Aorta (tissue), 5 donors: ENCODE measurements at places on chromosomes 12 and 14.

DNA sequence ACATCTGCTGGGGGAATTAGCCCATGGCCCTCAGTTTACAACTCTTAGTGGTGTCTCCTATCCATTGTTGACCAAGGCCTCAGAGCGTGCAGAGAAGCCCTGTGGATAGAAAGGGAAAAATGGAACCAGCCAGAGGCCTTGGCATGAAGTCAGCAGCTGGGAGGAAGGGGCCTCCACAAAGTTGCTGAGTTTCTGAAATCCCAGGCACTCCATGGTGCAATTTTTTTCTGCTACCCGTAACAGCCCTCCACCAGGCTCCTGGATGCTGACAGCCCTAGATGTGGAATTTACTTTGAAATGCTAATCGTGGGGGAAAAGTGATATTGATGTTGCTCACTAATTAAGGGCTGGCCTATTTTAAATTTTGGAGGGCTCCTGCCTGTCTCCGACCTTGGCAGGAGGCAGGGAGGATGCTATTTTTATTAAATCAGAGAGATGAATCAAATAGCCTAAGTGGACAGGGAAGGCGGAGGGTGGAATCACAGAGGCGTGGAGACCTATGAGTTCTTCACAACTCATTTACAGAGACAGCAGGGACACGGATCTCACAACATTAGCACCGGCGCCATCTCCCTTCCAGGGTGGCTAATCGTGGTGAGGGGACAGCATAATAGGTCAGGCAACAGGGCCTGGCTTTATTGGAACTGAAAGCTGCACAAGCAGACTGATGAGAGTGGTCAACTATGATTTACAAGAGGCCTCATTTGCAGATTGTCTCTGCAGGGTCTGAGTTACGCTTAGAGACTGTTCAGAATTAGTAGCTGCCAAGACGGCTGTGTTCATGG is 99.8 kb upstream of the WSCD2 start:
- DNase-seq, result no peak

DNA sequence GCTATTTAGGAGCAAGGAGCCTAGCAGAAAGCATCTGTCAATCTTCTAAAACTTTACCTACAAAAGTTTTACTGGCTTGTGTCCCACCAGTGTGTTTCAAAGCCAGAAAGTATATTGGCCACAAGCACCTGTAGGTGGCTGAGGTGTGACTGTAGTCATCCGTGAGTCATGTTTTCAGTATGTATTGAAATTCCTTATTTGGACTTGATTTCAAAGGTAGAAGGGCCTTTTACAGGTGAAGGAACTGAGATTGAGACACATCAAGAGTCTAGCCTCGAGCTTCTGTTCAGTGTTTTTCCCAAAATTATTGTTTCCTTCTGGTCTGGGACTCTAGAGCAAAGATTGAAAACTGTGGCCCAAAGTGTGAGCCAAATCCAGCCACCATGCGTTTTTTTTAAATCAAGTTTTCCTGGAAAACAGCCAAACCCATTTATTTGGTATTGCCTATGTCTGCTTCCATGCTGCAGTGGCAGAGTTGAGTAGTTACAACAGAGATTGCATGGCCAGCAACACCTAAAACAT is 195.3 kb upstream of the BCL2L14 start:
- no peak for DNase-seq

GRCh38 chr12:105783983-105784947 is 354.5 kb downstream of the NUAK1 start:
- DNase-seq, result no peak

DNA sequence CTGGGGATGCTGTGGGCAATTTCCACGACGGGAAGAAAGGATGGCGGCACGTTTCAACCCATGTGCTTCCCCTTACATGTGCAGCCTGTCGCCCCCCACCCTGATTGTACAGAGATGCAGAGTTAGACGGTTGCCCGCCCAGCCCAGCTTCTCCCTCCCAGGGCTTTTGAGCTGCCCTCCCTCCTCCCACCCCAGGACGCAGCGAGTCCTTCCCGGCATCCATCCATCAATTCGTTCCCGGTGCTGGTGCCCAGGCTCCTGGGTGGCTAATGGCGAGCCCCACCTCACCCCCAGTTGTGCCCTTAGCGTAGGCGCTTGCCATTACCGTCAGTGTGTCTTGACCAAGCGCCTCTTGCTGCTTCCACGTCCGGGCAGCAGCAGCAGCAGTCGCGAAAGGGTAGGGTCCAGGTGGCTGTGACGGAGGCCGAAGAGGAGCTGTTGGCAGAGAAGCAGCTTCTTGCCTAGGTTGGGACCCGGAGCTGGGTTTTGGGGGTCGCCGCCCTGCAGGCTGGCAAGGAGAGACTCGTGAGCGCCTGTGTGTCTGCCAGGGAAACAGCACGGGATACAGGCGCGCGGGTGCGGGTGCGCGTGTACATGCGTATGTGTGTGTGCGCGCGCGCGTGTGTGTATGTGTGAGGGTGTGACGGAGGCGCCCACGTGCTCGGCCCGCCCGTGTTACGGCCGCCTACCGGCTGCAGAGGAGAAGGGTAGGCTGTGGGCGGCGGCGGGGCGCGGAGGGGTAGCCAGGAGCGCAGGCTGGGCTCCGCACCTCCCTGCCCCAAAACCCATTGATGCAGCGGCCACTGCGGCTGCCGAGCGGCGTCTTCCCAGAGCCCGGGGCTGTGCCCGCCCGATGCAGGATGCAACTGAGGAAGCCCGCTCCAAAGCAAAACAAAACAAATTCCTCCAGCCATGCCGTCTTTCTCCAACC is at the start of gene SLC6A15:
Gene SLC6A15 (minus strand): TSS at position 602 of the 931 bp plus-strand sequence. CDS start 20,679 bp downstream, outside the sequence.
- peak; percentile 82 for DNase-seq

DNA sequence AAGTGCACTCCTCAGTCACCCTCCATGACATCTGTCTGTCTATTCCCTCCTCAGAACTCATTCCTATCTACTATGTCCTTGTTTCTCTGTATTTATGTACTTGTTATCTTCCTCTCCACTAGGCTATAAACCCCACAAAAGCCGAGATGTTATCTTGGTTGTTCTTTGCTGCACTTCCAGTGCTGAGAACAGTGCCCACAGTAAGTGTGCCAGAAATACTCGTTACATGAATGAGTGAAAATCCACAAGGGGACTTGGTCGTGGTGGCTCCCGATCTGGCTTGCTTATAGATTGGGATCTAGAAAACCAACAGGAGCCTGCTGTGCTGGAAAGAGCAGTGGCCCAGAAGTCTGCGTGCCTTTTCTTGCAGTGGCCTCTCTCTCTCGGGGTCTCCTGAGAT is 111.9 kb upstream of the PRMT8 start:
- DNase-seq, result no peak

DNA sequence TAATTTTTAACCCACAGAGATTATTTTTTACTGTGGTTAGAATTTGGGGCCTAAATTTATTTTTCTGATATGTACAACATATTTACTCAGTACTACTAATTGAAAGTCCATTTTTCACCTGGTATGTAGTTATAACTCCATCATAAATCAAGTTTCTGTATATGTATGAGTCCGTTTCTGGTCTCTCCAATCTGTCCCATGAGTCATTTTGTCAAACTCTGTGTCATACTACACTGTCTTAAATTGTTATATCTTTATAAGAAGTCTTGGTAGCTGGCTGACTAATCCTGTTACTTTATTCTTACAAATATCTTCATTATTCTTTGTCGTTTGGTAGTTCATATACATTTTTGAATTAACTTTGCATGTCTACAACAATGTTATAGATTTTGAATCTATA is 344.0 kb downstream of the PDZRN4 start:
- no peak for DNase-seq

GRCh38 chr14:61875483-61875882 is 113.3 kb downstream of the SNAPC1 start:
- no peak for DNase-seq

DNA sequence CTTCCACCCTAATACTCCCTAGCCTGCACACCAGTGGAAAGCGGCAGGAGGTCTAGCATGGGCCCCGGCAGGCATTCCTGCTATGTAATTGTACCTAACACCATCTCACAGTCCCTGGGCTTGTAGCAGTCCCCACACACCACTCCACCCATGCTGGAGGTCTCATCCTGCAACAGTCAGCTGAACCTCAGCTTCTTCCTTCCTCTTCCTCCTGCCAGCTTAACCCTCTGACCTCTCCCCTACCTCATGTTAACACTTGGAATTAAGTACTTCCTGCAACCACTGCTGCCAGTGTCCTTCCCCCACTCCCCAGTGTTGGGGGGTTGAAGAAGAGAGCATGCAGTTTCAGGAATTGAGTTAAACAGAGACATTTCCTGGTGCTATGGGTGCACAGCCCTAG is 7.6 kb downstream of the ADCY4 start:
- peak; percentile 44 for DNase-seq

DNA sequence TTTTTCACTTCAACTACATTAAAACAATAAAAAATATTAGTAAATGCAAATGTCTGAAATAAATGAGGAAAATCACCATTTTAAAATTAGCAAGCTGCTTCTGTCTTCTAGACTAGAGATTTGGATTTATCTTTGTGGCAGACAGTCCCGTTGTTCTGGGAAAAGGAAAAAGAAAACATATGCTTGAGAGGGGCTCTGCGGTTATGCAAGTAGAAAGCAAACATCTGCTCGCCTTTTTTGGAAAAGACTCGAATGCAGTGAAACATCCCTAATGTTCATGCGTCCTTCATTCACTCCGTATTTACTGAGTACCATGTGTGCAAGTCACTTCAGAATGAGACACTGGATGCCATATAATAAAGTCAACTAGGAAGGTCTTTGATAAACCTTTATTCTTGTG is 44.9 kb downstream of the IFNG start:
- no peak for DNase-seq

GRCh38 chr12:91249518-91250272 is 67.1 kb upstream of the DCN start:
- DNase-seq, result no peak

- peak; percentile 53 for DNase-seq
These were observed 119.3 kb upstream of the MDM1 start for GRCh38 chr12:68451261-68452077.

DNA sequence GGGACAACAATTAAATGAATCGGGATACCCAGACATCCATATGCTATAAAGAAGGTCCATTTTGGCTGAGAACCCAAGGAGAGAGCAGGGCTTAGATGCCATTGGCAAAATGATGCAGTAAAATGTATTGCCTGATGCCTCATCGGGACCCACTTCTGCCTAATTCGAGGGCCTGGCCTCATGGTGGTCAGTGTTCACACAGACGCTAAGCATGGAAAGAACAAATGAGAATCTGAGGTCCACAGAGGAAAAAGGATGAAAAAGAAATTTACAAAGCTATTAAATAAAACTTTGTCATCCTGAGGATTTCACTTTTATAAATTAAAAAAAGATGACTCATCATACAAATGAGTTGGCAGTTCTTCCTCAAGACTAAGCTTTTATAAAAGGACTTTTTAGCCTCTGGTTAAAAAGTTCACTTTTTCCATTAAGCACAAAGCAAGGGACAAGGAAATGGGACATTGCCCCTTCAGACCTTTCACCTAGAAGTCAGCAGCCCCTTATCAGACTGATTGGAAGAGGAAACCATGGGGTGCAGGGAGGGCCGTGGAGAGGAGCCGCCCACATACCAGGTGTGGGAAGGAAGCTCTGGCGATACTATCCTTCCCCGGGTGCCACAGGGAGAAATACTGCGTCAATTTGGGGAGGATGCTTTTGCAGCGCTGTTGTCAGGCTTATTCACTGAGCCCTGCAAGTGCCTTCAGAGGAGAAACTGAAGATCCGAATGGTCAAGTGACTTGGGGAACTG is 176.0 kb downstream of the EGLN3 start:
- DNase-seq, result no peak

DNA sequence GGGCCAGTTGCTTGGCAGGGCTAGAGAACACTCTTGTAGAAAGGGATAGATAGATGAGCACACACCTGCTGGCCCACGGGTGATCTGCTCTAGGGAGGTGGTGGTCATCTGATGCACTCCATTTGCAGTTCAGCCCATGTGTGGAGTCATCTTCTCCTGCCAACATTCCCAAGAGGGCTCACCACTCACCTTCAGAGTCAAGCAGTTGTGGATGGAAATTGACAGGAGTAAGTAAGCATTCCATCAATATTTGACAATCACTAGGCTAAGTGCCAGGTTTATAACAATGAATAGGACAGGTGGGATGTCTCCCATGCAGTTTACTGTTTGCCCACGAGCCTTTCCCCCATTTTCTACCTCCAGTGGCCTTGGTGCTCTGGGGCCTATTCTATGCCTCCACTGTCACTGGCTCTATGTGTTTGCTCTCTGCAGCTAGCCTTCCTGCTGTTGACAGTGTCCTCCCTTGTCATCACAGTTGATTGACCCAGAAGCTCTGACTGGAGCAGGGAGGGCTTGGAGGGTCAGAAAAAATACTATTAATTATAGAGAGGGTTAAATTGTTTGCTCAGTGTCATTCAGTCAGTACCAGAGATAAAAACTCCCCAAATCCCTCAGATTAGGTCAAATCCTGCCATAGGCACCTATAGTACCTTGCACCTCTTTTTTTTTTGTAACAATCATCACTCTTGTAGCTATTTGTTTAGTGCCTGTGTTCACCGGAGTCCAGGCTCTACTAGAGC is 134.6 kb upstream of the PZP start:
- no peak for DNase-seq

GRCh38 chr12:50924131-50924438 is 28.3 kb upstream of the HIGD1C start:
- DNase-seq, result no peak

DNA sequence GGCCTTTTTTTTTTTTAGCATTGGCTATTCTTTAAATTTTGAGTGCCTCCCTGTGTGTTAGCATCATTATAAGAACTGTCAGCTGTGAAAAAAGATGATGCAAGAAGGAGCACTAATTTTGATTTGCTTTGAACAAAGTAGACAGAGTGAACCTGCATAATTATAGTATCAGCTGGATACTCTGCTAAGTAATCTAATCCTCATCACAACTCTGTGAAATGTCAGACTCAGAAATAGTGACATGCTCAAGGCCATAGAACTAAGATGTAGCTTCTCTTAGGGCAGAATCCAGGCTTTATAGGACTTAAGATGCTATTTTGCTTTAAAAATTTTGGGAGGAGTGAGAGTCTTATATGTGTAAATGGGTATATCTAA is 31.9 kb downstream of the FBXO34 start:
- no peak for DNase-seq
